ENCODE measurements at places on chromosomes 3 and 15.

GRCh38 chr3:62554264-62554799 lies 181.0 kb upstream of the FEZF2 start:
- peak; percentile 29 for DNase-seq

GRCh38 chr3:65955792-65956477 lies 82.8 kb downstream of the MAGI1 start:
- DNase-seq, result no peak

GRCh38 chr3:16349986-16350596 lies 85.1 kb downstream of the OXNAD1 start:
- DNase-seq, result no peak

GRCh38 chr3:169552533-169552932 lies 111.0 kb downstream of the MECOM start:
- DNase-seq, result no peak

GRCh38 chr15:71295603-71296314 lies 180.5 kb downstream of the THSD4 start:
- no peak for DNase-seq

DNA sequence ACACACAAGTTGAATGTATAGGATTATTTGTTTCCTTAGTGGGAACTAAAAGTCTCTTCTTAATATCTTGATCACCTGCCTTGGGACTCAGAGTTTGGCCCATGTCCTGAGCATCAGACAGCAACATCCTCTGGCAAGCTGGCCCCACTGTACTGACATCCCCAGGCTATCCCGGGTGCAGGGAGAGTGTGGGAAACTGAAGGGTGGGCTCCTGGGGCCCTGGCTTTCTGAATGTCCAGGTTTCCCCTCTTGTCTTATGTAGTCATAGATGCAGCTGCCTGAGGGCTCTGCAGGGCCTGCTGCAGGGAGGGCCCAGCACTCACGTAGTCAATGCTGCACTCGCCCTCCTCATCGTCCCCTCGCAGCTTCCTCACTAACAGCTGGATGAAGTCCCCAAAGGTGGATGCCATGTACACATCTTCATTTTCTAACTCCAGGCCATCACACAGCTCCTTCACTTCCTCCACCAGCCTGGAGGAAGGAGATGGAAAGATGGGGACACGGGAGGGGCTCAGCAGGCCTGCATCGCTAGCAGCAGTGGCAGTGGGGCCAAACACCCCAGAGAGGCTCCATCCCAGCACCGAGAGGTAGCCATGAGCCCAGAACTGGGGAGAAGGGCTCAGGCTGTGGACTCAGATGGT lies 42.8 kb downstream of the ALDH1L1 start:
- DNase-seq, result no peak

DNA sequence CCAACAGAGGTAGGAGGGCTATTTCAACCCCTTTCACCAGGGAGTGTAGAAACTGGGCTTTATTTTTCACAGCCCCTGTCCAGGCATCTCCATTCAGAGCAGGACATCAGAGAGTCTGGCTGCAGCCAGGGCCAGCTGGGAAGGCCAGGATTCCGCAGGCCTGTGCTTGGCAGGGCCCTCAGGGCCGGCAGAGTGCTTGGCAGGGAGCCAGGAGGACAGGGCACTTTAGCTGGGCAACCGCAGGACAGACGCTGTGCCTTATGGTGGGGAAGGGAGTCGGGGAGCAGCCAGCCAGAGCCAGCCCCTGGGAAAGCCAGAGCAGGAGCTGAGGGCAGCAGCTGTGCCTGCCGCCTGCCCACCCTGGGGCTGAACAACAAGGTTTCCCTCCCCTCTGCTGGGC lies 34.5 kb upstream of the IQCF6 start:
- DNase-seq, result no peak

GRCh38 chr15:49473031-49473430 lies 50.0 kb downstream of the FGF7 start:
- no peak for DNase-seq

DNA sequence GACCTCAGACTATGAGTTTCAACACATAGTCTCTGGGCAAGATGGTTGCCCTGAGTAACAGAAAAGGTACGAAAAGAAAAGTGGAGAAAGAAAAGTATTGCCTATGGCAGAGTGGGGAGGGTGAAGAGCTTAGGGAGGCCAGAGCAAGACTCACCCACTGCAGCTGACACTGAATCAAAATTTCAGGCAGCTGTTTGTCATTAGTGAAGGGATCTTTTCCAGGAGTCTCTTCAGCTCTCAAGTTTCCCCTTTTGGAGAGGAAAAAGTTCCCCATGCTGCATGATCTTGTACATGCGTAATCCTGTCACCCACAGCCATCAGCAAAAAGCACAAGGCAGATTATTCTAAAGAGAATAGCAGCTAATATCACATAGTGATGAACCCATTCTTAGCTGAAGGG lies 616.9 kb upstream of the GBE1 start:
- no peak for DNase-seq

DNA sequence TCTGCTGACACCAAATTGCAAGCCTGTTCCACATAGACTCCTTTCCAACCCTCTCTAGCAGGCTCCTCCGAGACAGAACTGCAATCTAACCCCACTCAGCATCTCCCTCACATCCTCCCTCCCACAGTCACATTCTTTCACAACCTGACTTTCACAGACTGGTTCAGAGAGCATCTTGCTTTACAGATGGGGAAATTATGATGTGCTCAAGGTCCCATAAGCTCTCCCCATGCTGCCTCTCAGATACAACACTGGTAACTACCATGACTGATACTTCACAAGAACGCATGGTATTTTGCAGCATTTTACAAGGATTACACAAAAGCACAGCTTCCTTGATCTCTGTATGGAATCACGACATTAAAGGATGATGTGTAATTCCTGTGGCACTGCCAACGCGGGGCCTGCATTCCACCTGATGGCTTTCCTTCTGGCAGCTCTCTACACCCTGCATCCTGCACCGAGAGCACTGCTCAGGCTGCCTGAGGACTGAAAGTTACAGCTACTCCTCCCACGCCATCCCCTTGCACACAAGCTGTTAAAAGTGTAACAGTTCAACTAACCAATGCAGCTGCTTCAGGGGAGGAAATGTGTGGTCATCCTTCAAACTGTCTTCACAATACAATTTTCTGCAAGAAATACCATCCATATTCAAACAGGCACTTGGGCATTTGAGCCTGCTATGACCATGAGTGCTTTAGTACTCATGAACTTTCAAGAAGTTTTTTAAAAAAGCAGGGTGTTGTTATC lies 27.6 kb downstream of the TBC1D2B start:
- DNase-seq, result no peak

GRCh38 chr3:145176907-145177306 lies 984.1 kb downstream of the PLOD2 start:
- DNase-seq, result no peak

GRCh38 chr3:134849561-134849960 lies 54.5 kb downstream of the EPHB1 start:
- DNase-seq, result no peak

DNA sequence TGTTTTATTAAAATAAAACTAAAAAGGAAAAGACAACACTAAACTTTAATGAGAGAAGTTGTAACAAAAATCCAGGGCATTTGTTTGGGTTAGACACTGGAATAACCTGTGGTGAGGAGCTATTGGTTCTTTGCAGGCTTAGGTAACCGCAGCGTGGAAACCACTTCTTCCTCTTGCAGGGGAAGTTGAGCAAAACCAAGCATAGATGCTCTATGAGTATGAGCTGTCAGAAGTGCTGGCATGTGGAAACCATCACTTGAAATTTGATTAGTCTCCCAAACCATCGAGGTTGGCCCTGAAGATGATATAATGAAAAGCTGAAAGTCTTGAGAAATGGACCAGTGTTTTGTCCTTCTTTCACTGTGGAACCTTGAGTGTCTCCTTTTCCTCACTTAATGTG lies 127.1 kb upstream of the RBMS3 start:
- no peak for DNase-seq

- no peak for DNase-seq
Observed at GRCh38 chr3:83092521-83093221, 1331.2 kb upstream of the GBE1 start.
